ENCODE measurements at places on chromosomes 16 and 17. TPM values are rescaled to one million over a fixed set of nuclear protein-coding genes. Genes with fewer than 3 reads are reported as not detected.

CLDN9 gene
- 0.33 TPM for total RNA-seq

CRHR1 gene
- total RNA-seq, result not detected

PLA2G10 gene
- total RNA-seq, result not detected

GPR179 gene
- not detected for total RNA-seq

TSEN54 gene
- 58.1 TPM for total RNA-seq

GFAP gene
- not detected for total RNA-seq

QPRT gene
- 11.6 TPM for total RNA-seq

COX11 gene
- total RNA-seq, result 37.8 TPM

PDILT gene
- total RNA-seq, result not detected

SOX9 gene
- total RNA-seq, result not detected

DNA sequence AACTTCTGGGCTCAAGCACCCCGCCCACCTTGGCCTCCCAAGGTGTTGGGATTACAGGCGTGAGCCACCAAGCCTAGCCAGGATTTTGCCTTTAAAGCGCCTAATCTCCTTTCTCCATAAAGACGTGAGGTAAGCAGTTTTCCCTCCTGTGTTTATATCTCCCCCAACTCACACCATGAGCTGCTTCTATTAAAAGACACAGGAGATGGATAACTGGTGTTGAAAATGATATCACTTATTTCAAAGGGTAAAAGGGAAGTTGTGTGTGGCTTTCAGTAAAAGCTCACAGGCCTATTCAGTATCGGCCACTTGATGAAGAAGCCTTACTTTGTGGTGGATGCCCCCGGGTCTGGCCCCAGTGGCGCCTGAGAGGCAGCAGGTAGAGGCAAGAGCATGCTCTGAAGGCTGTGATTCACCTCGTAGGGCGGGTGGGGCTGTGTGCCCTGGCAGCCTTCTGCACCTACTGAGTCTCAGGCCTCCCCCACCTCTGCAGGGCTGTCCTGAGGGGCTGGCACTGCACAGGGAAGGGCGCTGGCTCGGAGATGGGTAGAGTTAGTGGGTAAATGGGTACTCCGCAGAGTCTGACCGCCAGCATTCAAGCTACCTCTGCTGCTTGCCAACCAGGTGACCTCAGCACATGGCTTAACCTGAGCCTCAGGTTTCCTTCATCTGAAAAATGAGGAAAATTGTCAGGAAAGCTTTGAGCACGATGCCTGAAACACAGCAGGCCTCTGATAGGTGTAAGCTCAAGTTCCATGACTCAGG, 146.8 kb downstream of the CLEC16A start:
- no peak overlapping the region for H3K4me3 ChIP-seq
- no peak overlapping the region for H3K27ac ChIP-seq
- no peaks in the 10 kb centered on the region for H3K27me3 ChIP-seq
- peaks cover 43% of the 10 kb centered on the region for H3K4me1 ChIP-seq

DNA sequence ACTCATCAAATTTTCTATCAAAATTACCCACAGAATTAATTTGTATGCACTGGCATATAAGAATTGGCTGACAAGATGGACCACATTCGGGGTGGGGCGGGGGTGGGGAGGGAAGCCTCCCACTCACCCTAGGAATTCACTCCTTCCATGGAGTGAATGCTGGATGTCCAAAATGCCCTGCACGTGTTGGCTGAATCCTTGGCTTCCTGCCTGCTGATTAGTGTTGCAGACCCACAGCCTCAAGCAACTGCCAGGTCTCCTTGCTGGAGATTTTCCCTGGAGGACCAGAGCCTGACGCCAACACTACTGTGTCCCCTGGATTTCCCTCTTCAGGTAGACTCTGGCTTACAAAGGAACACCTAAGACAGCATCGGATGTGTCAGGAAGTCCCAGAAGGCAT, 575.7 kb upstream of the CDH11 start:
- no peak overlapping the region for H3K27ac ChIP-seq
- H3K36me3 ChIP-seq, result no peaks in the 10 kb centered on the region
- no peaks in the 10 kb centered on the region for H3K4me1 ChIP-seq

DNA sequence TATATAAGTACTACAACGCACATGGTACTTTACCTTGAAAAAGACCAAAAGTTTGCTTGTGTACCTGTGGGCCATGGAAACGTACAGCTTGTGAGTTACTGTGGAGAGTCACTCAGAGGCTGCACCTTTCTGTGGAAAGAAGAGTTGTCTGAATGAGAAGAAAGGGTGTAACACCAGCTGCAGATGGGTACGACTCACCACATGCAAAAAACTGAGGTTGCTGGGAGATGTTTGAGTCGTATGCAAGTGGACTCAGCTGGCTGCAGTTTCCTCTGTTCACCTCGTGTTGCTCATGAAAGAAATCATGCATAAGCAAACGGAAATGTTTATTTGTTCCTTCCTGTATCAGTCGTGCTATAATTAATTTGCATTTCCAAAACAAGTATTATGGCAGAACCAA, 22.4 kb upstream of the DYNLRB2 start:
- H3K4me3 ChIP-seq, result no peak overlapping the region
- H3K36me3 ChIP-seq, result no peaks in the 10 kb centered on the region
- H3K4me1 ChIP-seq, result peaks cover 17% of the 10 kb centered on the region

GRCh38 chr16:78996790-78997189, 603.7 kb downstream of the MAF start:
- no peaks in the 10 kb centered on the region for H3K27me3 ChIP-seq
- H3K36me3 ChIP-seq, result no peaks in the 10 kb centered on the region
- H3K4me1 ChIP-seq, result no peaks in the 10 kb centered on the region
- no peak for DNase-seq
- no peak overlapping the region for H3K27ac ChIP-seq
- H3K4me3 ChIP-seq, result no peak overlapping the region

DNA sequence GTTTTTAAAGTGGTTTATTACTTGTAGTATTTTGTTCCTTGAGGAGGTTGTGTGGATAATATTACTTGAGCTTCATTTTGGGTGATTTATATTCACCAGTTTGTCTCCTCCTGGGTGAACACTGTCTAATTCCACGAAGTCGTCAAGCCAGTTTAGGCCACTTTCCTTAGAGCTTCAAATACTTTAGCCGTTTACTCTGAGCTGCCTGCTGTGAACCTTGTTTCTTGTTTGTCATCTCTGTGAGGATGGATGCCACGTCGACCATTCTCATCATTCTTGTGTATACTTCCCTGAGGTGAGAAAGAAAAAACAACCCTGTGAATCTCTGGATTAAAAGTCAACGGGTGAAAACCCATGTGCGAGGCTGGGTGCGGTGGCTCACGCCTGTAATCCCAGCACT, 9.0 kb downstream of the KRT24 start:
- H3K27ac ChIP-seq, result no peak overlapping the region
- H3K36me3 ChIP-seq, result no peaks in the 10 kb centered on the region
- H3K4me1 ChIP-seq, result no peaks in the 10 kb centered on the region
- DNase-seq, result no peak

DNA sequence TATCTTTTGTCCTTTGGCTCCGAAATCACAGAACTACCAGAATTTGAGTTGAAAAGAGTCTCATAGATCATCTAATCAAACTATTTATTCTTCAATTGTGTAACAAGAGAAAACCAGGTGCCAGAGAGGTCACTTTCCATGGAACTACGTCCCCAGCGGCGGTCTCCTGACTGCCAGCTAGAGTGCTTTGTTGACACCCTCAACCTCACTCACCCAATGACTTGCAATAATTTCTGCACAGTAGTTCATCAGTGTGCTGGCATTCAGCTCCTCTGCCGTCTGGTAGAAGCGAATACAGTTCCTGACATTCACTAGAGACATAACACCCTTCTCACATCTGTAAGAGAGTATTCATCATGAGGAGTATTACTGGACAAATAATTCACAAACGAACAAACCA, 54.2 kb downstream of the ANKFY1 start:
- DNase-seq, result no peak
- H3K4me1 ChIP-seq, result peaks cover 19% of the 10 kb centered on the region
- no peak overlapping the region for H3K4me3 ChIP-seq

DNA sequence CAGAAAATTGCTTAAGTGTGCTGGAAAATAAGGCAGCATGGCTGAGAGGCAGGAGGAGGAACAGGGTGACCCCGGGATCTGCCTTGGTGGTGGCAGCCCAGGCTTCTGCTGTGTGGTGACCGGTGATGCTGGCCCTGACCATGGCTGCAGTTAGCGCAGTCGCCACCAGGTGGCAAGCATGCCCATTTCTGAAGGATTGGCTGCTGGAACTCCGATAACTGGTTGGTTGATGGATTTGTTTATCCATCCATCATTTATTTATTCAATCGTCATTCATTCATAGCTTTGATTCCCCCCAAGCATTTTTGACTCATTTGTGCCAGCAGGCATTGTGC, 29.1 kb upstream of the ITGA3 start:
- peaks cover 15% of the 10 kb centered on the region for H3K4me1 ChIP-seq
- no peak overlapping the region for H3K4me3 ChIP-seq
- H3K27ac ChIP-seq, result peak overlapping the region; percentile 39

GRCh38 chr16:84982434-84982833, 28.9 kb downstream of the ZDHHC7 start:
- H3K4me3 ChIP-seq, result no peak overlapping the region
- H3K4me1 ChIP-seq, result no peaks in the 10 kb centered on the region
- DNase-seq, result no peak
- peaks cover 49% of the 10 kb centered on the region for H3K36me3 ChIP-seq

GRCh38 chr16:67579686-67580085, 17.4 kb downstream of the CTCF start:
- DNase-seq, result no peak
- H3K4me1 ChIP-seq, result peaks cover 8% of the 10 kb centered on the region
- H3K36me3 ChIP-seq, result peaks cover 48% of the 10 kb centered on the region
- H3K27me3 ChIP-seq, result no peaks in the 10 kb centered on the region
- H3K27ac ChIP-seq, result no peak overlapping the region

DNA sequence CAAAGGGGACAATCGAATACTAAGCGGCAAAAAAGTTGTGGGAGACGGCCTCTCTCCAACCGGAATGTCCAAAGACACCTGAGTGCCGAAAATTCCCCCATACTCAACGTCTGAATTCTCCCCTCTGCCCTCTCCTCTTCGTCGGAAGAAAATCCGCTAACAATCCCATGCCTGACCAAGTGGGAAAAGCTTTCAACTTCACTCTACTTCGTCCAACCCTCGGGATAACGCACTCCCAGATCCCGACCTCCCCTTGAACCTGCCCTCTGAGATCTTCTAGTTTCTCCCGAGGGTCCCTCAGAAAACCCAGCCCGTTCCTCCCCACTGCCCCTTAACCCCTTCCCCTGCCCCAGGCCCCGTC, 961 bp downstream of the AMFR start:
- H3K27ac ChIP-seq, result peak overlapping the region; percentile 84
- no peaks in the 10 kb centered on the region for H3K36me3 ChIP-seq
- peaks cover 36% of the 10 kb centered on the region for H3K4me1 ChIP-seq

- H3K4me3 ChIP-seq, result no peak overlapping the region
- peaks cover 3% of the 10 kb centered on the region for H3K4me1 ChIP-seq
- DNase-seq, result no peak
- peaks cover 5% of the 10 kb centered on the region for H3K36me3 ChIP-seq
- H3K27me3 ChIP-seq, result no peaks in the 10 kb centered on the region
These were observed 93.9 kb downstream of the STH start for GRCh38 chr17:46092991-46093390.

GRCh38 chr17:15307710-15308111, 33.7 kb downstream of the TEKT3 start:
- no peak overlapping the region for H3K4me3 ChIP-seq
- no peak overlapping the region for H3K27ac ChIP-seq
- H3K36me3 ChIP-seq, result no peaks in the 10 kb centered on the region
- no peak for DNase-seq
- no peaks in the 10 kb centered on the region for H3K27me3 ChIP-seq

DNA sequence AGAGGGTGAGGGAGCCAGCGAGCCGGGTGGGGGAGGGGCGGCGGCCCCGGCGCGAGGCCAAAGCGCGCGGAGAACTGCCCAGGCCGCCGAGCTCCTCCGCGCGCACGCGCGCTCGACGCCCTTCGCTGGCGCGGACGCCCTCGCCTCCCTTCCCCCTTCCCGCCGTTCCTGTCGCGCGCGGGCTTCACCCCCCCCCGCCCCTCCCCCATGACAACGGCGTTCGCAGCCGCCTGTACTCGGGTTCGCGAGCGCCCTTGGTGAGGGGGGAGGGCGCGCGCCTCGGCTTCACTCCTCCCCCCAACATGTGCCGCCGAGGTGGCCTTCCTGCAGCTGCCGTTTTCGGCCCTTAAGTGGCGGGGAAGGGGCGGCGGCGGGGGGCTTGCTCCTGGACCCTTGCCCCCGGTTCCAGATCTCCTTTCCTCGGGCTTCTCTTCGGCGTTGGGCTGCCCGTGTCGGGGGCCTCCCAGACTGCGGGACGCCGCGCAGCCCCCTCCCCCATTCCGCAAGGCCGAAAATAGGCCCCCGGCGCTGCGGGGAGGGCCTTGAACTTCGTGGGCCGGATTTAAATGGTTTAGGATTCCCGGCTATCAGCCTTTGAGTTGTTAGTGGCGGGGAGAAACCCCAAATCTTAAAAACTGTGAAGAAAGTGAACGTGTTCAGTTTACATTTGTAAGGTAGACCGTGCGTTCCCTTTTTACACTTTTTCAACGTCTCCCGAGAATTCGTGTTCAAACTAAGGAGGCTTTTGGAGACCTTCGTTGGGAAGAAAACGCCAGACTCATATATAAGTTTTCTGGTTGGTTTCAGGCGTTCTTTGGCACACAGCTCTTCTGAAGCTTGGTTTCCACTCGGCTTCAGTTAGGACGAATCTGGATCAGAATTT, 653 bp downstream of the SRRM2 start:
- H3K27ac ChIP-seq, result peak overlapping the region; percentile 99
- DNase-seq, result no peak
- H3K4me1 ChIP-seq, result peaks cover 63% of the 10 kb centered on the region
- peaks cover 12% of the 10 kb centered on the region for H3K36me3 ChIP-seq
- no peaks in the 10 kb centered on the region for H3K27me3 ChIP-seq
- peak overlapping the region; percentile 97 for H3K4me3 ChIP-seq

GRCh38 chr17:61470530-61471136, 18.4 kb downstream of the TBX4 start:
- no peak overlapping the region for H3K27ac ChIP-seq
- H3K4me3 ChIP-seq, result no peak overlapping the region
- DNase-seq, result peak; percentile 51
- no peaks in the 10 kb centered on the region for H3K36me3 ChIP-seq
- H3K27me3 ChIP-seq, result no peaks in the 10 kb centered on the region

DNA sequence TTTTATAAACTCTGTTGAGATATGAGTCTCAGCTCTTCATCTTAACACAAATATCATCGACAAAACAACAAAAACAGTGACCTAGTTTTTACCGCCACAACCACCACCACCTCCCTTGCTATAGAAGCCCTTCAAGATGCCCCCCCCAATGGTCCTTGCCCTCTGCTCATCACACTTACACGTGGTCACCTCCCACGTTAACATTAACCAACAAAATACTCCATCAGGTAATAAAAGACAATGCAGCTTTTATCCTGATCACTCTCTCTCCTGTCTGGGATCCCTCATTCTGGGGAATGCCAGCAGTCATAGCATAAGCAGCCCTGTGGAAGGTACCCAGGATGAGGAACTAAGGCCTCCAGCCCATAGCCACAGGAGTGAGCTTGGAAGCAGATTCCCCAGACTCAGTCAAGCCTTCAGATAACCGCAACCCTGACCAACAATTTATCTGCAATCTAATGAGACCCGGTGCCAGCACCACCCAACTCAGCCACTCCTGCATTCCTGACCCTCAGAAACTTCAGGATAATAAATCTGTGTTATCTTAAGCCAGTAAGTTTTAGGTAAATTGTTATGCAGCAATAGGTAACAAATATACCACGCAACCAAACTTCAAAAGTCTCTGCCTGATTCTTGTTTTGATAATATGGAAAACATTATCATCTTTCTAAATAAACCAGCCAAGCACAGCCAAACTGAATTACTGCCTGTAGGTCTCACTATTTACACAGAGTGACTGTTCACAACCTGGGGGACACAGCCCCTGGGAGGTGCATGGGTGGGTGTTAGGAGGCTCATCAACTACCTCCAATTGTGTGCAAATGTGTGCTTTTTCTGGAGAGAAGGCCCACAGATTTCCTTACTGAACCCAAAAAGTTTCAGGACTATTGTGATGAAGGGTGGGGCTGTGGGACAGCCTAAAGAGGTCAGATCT, 6.1 kb downstream of the PECAM1 start:
- peaks cover 76% of the 10 kb centered on the region for H3K4me1 ChIP-seq
- H3K27ac ChIP-seq, result peak overlapping the region; percentile 94
- H3K4me3 ChIP-seq, result peak overlapping the region; percentile 40
- no peaks in the 10 kb centered on the region for H3K36me3 ChIP-seq
- no peaks in the 10 kb centered on the region for H3K27me3 ChIP-seq

All from spleen (tissue), 13 donors.